Right renal pelvis (tissue), 4 donors: ENCODE measurements at places on chromosomes 12 and 14.

GRCh38 chr14:54396183-54396492, 669 bp upstream of the CDKN3 start:
- DNase-seq: no peak

GRCh38 chr12:55041345-55042055, 21.7 kb downstream of the NEUROD4 start:
- no peak for DNase-seq

DNA sequence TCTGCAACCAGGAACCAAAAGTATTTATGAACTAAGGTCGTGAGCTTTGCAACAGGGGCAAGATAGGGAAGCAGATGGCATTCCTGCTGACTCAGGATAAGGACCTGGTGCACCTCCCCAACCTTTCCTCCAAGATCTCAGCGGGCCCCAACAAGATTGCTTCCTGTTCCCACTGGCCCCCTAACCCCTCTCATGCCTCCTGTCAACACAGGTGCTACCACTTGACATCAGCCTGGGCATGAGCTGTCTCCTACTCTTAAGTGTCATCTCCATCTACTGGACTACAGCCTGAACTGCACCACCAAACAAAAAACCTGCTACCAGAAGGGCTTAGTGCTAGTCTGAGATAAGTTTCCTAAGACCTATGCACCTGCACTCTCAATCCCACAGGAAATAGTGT, 32.7 kb downstream of the MED6 start:
- DNase-seq: no peak

DNA sequence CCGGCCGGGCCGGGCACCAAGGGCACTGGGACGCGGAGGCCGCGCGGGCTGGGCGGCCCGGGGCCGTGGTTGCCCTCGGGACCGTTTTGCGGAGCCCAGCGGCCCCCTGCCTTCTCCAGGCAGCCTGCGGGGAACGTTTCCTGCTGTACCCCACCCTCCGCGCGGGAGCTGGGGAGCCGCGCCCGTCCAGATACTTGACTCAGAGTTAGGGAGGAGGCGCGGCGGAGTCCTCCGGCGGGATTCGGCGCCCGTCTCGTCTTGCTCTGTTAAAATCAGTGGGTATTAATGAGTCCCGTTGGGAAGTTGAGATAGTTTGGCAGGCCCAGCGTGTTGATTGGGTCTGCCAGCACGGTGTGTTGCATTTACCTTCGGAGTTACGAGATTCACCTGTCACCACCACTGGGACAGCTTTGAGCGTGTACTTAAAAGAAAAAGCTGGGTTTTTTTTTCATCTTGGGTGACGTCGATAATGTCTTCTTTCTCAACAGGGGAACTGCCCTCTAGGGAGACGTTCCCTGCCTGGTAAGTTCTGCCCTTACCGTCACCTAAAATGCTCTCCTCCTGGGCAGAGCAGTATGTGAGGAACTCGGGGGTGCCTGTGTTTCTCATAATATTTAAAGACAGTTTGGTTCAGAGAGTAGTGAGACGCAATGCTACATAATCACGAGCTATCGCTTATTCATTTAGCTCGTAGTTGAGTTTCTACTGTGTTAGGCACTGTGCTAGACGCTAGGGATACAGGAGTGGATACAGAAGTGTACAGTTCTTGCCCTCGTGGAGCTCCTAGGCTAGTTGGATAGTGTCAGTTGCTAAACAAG, 596 bp downstream of the DLST start:
- DNase-seq: no peak

- DNase-seq: no peak
Observed at GRCh38 chr12:89789862-89790261, 81.2 kb upstream of the ATP2B1 start.

- no peak for DNase-seq
Observed at GRCh38 chr14:103749860-103750259, 34.2 kb downstream of the ZFYVE21 start.
